ENCODE measurements at places on chromosomes 7 and 10. TPM values are rescaled to one million over a fixed set of nuclear protein-coding genes. Genes with fewer than 3 reads are reported as not detected.

The SPOCK2 gene
- total RNA-seq: 104 TPM

The UCMA gene
- total RNA-seq: not detected

The TSPAN13 gene
- 1.1 TPM for total RNA-seq

The SRRT gene
- 300 TPM for total RNA-seq

The AEBP1 gene
- 21.6 TPM for total RNA-seq

The ARHGEF35 gene
- 3.5 TPM for total RNA-seq

The HOGA1 gene
- total RNA-seq: not detected

DNA sequence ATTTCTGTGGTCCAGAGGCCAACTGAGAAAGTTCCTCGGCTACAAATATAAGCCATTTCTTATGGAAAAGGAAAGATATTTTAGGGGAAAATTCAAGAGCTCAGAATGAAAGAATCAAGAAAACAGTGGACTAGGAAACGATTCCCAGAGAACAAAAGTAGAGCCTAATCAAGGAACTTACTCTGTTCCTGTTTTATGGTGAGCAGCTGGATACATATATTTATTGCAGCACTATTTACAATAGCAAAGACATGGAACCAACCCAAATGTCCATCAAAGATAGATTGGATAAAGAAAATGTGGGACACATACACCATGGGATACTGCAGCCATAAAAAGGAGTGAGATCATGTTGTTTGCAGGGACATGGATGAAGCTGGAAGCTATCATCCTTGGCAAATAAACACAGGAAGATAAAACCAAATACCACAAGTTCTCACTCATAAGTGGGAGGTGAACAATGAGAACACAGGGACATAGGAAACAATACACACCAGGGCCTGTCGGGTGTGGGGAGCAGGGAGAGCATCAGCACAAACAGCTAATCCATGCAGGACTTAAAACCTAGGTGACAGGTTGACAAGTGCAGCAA lies 298.7 kb downstream of the THSD7A start:
- DNase-seq: no peak
- no peak overlapping the region for H3K4me3 ChIP-seq
- H3K27ac ChIP-seq: no peak overlapping the region
- H3K27me3 ChIP-seq: no peaks in the 10 kb centered on the region
- no peaks in the 10 kb centered on the region for H3K4me1 ChIP-seq

DNA sequence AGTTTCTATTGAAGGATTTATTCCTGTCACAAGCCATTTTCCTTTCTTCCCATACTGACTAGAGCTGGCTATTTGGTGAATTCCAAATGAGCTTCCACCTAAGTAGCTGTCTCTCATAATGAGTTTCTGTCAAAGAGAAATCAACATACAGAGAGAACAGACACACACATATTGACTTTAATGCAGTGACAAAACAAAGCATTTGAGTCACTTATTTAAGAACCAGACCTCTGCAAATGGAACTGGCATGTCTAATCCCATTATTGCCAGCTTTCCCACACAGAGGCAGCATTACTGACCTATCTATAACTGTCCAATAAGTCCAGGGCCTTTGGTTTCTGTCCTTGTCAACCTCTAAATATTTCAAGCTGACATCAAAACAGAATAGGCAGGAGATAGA lies 179.3 kb upstream of the CSTF2T start:
- DNase-seq: no peak
- H3K4me3 ChIP-seq: peak overlapping the region; percentile 65
- H3K27me3 ChIP-seq: peaks cover 8% of the 10 kb centered on the region
- peak overlapping the region; percentile 49 for H3K27ac ChIP-seq
- peaks cover 11% of the 10 kb centered on the region for H3K4me1 ChIP-seq
- H3K36me3 ChIP-seq: no peaks in the 10 kb centered on the region

DNA sequence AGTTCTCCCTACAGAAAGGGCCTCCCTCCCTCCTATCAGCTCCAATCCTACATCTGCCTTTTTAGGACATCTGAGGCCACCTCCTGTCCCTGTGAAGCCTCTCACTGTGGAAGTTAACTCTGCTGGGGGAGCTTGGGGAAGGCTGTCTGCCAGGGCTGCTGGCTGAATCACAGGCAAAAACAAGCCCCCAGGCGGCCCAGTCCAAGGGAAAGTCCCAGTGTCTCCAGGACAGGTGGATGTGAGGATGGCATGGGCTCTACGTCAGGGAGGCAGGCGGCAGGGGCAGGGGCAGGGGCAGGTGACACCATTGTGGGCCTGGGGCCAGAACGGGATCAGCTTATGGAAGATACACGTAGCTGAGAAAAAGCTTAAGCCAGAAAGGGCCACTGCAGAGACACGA lies 240.2 kb downstream of the MAD1L1 start:
- peaks cover 3% of the 10 kb centered on the region for H3K4me1 ChIP-seq
- no peaks in the 10 kb centered on the region for H3K27me3 ChIP-seq
- DNase-seq: no peak
- no peak overlapping the region for H3K27ac ChIP-seq
- H3K36me3 ChIP-seq: peaks cover 2% of the 10 kb centered on the region

GRCh38 chr7:99653754-99654153 lies 26.0 kb downstream of the CYP3A5 start:
- H3K27me3 ChIP-seq: no peaks in the 10 kb centered on the region
- peaks cover 29% of the 10 kb centered on the region for H3K36me3 ChIP-seq
- H3K4me1 ChIP-seq: no peaks in the 10 kb centered on the region
- DNase-seq: no peak
- H3K27ac ChIP-seq: no peak overlapping the region

- H3K4me3 ChIP-seq: no peak overlapping the region
- H3K27ac ChIP-seq: no peak overlapping the region
- no peak for DNase-seq
- H3K27me3 ChIP-seq: no peaks in the 10 kb centered on the region
These were observed 373.3 kb upstream of the PRKCQ start for GRCh38 chr10:6953271-6953801.

- no peak overlapping the region for H3K27ac ChIP-seq
- no peaks in the 10 kb centered on the region for H3K27me3 ChIP-seq
- no peaks in the 10 kb centered on the region for H3K4me1 ChIP-seq
- no peaks in the 10 kb centered on the region for H3K36me3 ChIP-seq
These were observed 183.9 kb downstream of the COBL start for GRCh38 chr7:51132661-51133060.

DNA sequence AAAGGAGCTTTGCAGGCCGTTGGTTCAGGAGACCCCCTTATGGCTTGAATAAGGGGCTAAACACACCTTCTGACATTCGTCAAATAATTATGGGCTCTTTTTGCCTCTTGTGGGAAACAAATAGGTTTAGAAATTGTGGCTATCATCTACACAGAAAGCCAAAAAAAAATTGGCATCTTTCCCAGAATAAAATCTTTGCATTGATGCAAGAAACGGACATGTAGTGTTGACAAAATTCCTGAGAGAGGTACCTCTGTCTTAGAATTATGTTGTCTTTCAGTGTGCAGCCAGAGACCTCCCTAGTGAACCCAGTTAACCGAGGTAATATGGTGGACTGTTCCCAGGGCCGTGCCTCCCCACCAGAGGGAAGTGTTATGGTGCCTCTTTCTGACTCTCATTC lies 283.9 kb downstream of the SDHAF3 start:
- H3K4me3 ChIP-seq: no peak overlapping the region
- DNase-seq: no peak
- H3K4me1 ChIP-seq: no peaks in the 10 kb centered on the region

GRCh38 chr7:45421806-45422205 lies 152.4 kb upstream of the ADCY1 start:
- H3K4me1 ChIP-seq: no peaks in the 10 kb centered on the region
- no peak overlapping the region for H3K4me3 ChIP-seq
- no peak overlapping the region for H3K27ac ChIP-seq
- H3K36me3 ChIP-seq: no peaks in the 10 kb centered on the region
- no peak for DNase-seq

GRCh38 chr10:59877191-59877671 lies 29.1 kb downstream of the CCDC6 start:
- H3K4me3 ChIP-seq: peak overlapping the region; percentile 42
- H3K4me1 ChIP-seq: peaks cover 69% of the 10 kb centered on the region
- DNase-seq: no peak

DNA sequence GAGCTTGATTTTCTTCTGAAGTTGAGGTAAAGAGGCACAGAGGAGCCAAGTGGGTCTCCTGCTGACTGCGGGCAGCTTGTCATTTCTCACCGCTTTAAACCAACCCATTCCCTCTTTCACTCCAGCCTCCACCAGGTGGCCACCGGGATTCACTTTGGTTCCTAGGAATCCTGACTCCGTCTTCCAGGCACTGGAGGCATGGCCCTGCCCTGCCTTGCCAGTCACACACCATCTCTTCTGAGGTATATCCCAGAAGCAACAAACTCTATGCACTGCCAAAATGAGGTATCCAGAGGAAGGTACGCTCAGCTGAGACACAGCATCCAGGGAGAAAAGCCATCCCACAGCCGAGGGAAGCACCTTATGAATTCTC lies 280.8 kb downstream of the TNS3 start:
- no peak overlapping the region for H3K4me3 ChIP-seq
- DNase-seq: no peak
- no peak overlapping the region for H3K27ac ChIP-seq
- peaks cover 2% of the 10 kb centered on the region for H3K36me3 ChIP-seq

GRCh38 chr10:8037941-8038894 lies 16.3 kb upstream of the GATA3 start:
- peak overlapping the region; percentile 21 for H3K4me3 ChIP-seq
- H3K36me3 ChIP-seq: peaks cover 17% of the 10 kb centered on the region
- H3K4me1 ChIP-seq: peaks cover 22% of the 10 kb centered on the region
- peaks cover 79% of the 10 kb centered on the region for H3K27me3 ChIP-seq
- DNase-seq: peak; percentile 69

DNA sequence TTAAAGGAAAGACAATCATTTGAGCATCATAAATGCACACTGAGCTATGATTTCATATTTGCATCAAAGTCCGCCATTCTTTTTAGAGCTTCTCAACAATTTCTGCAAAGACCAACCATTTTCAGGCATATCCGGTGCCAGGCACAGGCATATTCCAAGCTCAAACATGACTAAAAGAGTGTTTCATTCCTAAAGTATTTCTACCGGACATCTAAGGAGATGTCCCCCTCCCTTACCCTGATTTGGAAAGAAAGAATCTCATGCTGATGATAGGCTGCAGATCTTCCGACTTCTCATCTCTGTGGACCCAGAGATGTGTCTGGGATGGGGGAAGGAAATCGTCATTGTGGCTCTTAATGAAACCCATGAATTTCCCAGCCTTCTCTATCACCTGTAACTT lies 600.5 kb upstream of the MGMT start:
- H3K36me3 ChIP-seq: no peaks in the 10 kb centered on the region
- H3K4me1 ChIP-seq: no peaks in the 10 kb centered on the region
- no peak overlapping the region for H3K4me3 ChIP-seq
- no peak overlapping the region for H3K27ac ChIP-seq
- H3K27me3 ChIP-seq: no peaks in the 10 kb centered on the region

GRCh38 chr7:3408814-3409595 lies 108.0 kb downstream of the SDK1 start:
- peaks cover 8% of the 10 kb centered on the region for H3K27me3 ChIP-seq
- no peaks in the 10 kb centered on the region for H3K36me3 ChIP-seq
- peaks cover 6% of the 10 kb centered on the region for H3K4me1 ChIP-seq
- no peak for DNase-seq
- no peak overlapping the region for H3K27ac ChIP-seq

- H3K4me3 ChIP-seq: peak overlapping the region; percentile 86
- no peaks in the 10 kb centered on the region for H3K27me3 ChIP-seq
- DNase-seq: peak; percentile 87
- peak overlapping the region; percentile 92 for H3K27ac ChIP-seq
- peaks cover 17% of the 10 kb centered on the region for H3K36me3 ChIP-seq
These were observed 105.2 kb upstream of the PPIF start for GRCh38 chr10:79241990-79242619.

DNA sequence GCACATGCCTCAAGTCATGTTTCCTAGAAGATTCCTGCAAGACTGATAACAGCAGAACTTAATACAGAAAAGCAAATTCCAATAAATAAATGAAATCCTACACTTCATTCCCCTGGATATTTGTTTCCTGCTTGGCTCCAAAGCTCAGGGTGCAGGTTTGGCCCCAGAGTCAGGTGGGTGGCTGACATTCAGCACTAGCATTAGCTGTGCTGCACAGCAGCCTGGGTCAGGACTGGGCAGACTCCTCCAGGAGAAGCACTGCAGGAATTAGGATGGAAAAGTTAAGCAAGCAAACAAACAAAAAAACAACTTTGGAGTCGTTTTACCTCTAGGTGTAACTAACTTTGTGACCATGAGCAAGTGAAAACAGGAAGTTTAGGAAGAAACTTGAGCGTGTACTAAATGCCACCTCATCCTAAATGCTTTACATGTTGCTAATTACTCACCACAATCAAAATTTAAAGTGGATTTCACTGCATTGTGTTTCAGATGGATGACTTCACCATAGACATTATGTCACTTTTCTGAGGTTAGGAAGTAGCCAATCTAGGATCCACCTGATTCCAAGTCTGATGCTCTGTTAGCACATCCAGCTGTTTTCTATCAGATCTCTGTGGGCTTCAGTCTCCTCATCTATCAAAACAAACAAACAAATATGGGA lies 239.4 kb downstream of the C7orf25 start:
- no peak overlapping the region for H3K27ac ChIP-seq
- no peak overlapping the region for H3K4me3 ChIP-seq
- no peak for DNase-seq
- no peaks in the 10 kb centered on the region for H3K4me1 ChIP-seq
- no peaks in the 10 kb centered on the region for H3K27me3 ChIP-seq
- no peaks in the 10 kb centered on the region for H3K36me3 ChIP-seq

DNA sequence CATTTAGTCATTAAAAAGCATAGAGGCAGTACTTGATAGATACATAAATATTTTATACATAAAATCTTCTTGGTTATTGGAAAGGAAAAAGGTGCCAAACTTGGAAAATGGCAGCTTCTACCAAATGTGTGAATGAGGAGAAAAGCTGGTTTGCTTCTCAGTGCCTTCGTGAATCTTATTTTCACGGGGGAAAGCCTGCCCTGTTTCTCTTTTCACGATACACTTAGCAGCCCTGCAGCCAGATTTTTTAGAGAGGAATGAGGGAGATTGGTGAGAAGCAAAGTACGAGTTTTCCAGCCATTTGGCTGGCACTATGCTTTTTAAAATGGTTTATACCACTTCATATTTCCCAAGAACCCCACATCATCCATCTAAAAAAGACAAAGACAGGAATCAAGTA lies 22.9 kb upstream of the C1QL3 start:
- H3K36me3 ChIP-seq: no peaks in the 10 kb centered on the region
- H3K4me1 ChIP-seq: no peaks in the 10 kb centered on the region
- H3K4me3 ChIP-seq: no peak overlapping the region
- no peaks in the 10 kb centered on the region for H3K27me3 ChIP-seq
- H3K27ac ChIP-seq: no peak overlapping the region

GRCh38 chr7:534075-534474 lies 14.4 kb upstream of the PDGFA start:
- H3K4me3 ChIP-seq: no peak overlapping the region
- no peak for DNase-seq
- H3K27ac ChIP-seq: no peak overlapping the region
- H3K36me3 ChIP-seq: no peaks in the 10 kb centered on the region
